ENCODE measurements at places on chromosomes 12 and 14.

- DNase-seq: no peak
Measured at GRCh38 chr14:37988472-37988871, 219.2 kb upstream of the SSTR1 start.

DNA sequence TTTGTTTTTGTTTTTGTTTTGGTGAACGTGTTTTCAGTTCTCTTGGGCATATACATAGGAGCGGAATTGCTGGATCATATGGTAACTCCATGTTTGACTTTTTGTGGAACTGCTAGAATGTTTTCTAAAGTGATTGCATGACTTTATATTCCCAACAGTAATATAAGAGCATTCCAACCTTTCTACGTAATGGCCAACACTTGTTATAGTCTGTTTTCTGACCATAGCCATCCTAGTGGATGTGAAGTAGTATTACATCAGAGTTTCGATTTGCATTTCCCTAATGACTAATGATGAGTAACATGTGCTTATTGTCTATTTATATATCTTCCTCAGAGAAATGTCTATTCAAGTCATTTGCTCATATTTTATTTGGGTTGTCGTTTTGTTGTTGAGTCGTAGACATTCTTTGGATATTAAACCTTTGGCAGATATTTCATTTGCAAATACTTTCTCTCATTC lies 268.7 kb downstream of the AEBP2 start:
- peak; percentile 35 for DNase-seq

GRCh38 chr12:119544765-119545625 lies 48.6 kb upstream of the TMEM233 start:
- peak; percentile 35 for DNase-seq

DNA sequence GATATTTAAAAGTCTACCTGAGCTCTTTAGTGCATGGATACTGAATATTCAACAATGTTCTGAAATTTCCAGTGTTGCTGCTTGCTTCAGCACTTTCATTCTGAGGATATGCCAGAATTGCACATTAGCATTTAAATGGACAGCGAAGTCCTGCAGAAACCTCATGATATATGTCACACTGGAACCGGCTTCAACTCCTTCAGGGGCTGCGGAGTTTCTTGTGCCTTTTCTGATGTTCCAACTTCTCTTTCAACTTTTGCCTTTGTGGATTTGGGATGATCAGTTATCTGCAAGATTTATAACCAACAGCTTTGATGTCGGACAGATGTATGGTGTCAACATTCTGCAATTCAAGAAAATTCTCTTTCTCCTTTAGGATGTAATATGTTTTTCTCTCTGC lies 142.5 kb upstream of the LMNTD1 start:
- no peak for DNase-seq

GRCh38 chr12:48993787-48994186 lies 5.4 kb downstream of the DDN start:
- DNase-seq: no peak

- no peak for DNase-seq
Measured at GRCh38 chr12:5016526-5016925, 27.2 kb upstream of the KCNA5 start.

- DNase-seq: peak; percentile 49
Measured at GRCh38 chr14:55715889-55716288, 135.9 kb downstream of the KTN1 start.

GRCh38 chr12:104565606-104566243 lies 109.0 kb downstream of the CHST11 start:
- DNase-seq: no peak

DNA sequence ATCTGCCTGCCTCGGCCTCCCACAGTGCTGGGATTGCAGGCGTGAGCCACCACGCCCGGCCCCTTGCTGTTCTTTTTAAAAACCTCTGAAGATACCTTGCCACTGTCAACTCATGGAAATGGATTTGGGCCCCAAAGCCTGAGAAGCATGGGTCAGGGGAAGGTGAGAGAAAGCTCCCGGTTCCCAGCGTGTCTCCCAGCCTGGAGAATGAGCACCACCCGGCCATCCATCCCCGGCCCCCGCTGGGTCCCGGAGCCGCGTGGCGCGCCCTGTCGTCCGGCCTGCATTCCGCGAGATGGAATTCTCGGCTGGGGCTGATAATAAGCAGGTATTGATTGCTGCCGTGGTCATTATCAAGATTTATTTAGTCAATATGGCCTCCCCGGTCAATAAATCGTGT lies 126.5 kb upstream of the MYL2 start:
- no peak for DNase-seq

DNA sequence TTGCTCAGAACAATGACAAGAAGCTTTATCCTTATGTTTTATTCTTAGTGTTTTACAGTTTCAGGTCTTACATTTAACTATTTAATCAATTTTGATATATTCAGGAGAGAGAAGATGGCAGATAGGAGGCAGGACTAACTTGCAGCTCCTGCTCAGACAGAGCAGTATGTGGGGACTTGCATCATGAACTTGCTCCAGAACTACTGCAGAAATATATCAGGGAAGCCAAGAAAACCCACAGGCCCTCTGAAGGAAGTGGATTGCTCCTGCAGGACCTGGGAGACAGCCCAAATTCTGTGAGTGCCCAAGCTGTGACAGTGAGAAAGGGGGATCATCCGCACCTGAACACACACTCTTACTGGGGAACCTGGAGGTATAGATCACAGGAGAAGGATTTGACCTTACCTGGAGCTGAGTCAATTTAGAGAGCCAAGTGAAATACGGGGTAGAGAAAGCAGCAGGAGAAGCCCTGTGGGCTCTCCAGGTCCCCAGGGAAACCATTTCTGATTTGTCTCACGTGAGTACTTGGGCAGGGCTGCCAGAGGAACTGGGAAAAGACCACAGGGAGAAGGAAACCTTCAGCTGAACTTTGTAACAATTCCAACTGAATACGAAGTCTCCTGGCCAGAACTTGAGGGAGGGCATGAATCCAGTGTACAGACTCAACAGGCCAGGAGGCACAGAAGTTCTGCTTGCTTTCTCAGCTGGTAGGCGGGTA lies 28.9 kb upstream of the TSPAN8 start:
- no peak for DNase-seq

- peak; percentile 0 for DNase-seq
Measured at GRCh38 chr14:62914025-62914424, 131.2 kb downstream of the KCNH5 start.

DNA sequence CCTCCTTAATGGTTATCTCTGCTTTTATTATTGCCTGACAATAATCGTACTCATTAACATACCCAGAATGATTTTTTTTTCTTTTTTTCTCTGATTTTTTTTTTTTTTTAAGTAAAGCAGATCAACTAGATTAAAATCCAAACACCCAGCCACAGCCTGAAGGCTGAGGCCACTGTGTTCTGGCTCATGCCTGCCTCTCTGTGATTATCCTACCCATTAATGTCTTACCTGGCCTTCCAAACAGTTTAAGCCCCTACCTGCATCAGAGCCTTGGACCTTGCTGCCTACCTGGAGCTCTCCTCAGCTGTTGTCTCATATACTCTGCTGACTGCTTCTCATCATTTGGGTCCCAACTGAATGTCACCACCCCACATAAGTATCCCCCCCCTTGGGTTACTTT lies 6.8 kb upstream of the TMED10 start:
- no peak for DNase-seq

DNA sequence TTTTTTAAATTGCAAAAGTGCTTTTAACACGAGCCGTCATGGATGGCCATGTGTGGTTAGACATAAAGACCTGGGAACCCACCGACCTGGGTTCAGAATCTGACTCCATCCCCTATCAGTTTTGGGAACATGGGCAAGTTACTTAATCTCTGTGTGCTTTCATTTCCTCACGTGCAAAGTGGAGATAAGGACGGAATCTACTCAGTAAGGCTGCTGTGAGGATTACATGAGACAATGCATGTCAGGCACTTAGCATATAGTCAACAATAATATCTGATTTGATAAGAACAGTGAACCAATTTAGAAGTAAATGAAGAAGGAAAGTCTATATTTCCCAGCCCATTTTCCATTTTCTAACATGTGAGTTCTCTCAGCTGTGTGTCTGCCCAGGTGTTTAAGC lies 235.4 kb downstream of the SUDS3 start:
- no peak for DNase-seq

GRCh38 chr12:113242026-113242418 lies 20.8 kb downstream of the TPCN1 start:
- no peak for DNase-seq

DNA sequence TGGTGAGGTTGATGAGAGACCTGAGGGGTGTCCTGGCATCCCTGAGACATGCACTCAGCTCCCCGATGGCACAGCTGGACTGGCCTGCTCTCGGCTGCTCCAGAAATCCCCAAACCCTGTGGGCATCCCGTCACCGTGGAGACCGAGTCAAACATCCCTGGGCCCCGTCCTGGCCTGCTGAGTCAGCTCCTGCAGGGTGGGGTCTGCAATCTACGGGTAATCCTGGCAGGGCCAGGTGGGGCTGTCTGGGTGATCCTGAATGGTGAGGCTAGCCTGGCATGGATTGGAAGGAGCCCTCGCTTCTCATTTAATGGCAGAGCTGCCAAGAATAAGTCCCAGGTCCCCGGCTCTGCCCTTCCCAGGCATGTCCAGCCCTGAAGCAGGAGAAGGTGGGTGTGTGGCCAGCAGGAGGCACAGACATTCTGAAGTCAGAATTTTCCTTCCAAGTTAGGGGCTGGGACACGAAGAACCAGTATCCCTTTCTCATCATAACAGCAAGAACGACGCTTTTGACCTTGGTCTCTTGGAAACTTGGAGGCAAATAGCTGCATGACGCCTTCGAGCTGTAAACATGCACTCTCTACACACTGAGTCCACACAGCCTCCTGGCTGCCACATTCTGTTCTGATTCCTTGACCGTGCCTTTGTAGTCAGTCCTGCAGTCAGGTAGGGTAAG lies 17.7 kb upstream of the SERPINA4 start:
- no peak for DNase-seq

GRCh38 chr14:49594347-49595091 lies 4.2 kb upstream of the LRR1 start:
- no peak for DNase-seq

DNA sequence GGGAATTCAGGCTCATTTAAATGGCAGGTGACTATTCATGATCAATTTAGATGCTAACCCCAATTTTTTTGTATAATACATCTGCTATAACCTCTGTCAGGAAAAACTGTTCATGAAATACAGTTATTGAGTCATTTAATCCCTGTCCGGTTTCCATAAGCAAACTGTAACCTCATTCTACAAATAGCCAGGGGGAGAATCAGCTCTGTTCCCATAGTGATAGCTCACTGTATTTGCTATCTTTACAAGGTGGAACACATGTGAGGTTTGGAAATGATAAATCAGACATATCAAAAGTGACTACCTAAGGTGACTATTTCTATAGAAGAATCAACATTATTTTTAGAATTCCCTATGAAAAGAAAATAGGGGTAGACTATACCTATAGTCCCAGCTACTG lies 38.6 kb upstream of the VPS33A start:
- no peak for DNase-seq

DNA sequence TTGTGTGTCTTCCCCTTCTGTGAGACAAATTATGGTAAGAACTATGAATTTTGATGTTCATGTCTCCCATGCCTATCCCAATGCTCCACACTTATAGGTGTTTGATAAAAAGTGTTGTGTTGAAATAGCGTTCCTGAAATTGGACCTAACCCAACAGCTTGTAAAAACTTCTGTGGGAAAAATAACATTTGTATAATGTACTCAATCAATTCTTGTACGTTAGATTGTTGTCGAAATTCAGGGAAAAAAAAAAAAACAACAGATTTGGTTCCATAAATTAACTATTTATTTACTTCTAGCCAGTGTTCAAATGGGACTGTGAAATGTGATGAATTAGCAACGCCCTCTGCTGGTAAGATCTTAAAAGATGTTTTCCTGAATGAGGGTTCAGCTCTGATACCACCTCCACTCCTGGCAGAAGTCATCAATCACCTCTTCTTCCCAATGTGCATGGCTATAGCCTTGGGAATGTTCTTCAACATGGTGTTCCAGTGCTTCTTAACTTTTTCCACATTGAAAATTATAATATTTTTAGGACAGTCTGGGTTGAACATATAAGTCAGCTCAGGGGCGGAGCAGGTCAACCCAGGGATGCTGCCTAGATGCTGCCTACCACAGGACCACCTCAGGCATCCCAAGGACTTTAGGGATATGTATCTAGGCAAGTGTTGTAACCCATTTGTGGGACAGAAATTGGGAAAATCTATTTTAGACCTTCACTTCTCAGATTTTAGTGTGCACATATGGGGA lies 170.6 kb downstream of the OTOGL start:
- DNase-seq: peak; percentile 36

DNA sequence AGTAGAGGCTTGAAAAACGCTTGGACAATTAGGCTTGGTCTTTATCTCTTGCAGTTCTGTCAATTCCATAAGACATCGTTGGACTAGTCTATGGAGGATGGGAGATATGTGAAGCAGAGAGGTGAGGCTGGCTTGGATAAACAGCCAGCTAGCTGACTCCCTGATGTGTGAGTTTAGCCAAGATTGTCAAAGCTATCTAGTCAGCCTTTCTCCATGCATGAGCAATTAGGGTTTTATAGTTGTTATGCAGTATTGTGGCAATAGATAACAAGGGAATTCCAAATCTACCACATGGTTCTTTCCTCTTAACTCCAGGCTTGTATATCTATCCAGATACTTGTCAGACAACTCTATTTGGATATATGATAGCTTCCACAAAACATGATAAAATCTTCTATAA lies 153.6 kb upstream of the NRXN3 start:
- DNase-seq: no peak

DNA sequence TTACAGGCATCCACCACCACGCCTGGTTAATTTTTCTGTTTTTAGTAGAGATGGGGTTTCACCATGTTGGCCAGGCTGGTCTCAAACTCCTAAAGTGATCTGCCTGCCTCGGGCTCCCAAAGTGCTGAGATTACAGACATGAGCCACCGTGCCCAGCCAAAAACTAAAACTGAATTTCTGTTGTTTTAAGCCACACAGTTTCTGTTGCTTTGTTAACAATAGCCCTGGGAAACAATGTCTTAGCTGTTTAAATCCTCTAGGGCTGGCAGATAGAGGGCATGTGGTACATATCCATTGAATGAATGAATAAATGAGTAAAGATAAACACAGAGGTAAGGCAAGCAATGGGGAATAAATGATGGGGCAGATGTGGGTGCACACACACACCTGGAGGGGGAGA lies 8.0 kb upstream of the EIF5 start:
- no peak for DNase-seq

- DNase-seq: no peak
Measured at GRCh38 chr12:107458163-107458562, 227.4 kb upstream of the PWP1 start.

DNA sequence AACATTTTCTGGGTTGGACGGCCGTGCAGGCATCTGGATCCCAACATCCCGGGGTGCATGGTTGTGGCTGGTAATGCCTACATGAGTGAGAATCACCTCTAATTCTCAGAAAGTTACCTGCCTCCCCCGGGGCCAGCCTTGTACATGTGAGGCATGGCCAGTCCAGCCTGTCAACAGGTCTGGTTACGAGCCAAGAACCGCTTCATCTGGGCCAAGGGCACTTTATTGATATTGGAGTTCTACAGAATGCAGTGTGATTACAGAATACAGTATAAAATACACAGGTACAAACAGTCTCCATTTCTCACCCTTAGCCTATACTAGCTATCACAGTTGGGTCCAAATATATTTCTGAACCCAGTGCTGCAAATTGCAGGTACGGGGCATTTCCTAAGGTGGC lies 84.9 kb upstream of the EVL start:
- no peak for DNase-seq
